NCI-H69 (cell line): ENCODE measurements at places on chromosomes 3 and 15.

DNA sequence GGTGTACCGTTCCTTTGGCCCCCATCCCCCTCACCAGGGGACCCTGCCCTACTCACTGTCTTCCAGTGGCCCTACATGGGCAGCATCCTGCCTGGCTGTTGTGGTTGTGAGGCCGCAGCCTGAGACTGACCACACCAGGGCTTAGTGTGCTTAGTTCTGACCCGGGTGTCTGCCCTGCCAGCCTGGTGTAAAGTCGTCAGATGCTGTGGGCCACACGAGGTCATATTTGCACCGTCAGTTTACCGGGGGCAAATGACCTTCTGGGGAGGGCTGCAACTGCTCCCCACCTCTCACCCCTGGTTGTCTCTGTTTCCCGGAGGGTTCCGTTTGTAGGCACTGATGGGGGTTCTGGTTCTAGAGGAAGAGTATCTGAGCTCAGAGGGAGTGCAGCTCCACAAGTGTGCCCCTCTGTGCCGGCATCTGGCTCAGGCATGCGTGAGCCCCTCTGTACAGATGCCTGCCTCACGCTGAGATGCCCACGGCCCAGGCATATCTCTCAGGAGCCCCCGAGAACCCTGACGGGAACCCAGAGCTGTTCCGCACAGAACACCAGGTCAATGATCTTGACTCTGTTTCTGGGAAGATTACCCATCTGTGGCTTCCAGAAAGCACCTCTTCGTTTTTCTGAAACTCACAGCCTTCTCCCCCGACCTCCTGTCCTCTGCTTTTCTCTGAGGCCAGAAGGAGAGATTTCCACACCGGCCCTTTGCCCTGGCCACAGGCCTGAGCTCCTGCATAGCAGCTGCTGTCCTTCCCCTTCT, 19.2 kb downstream of the KLF13 start:
- DNase-seq, result no peak

GRCh38 chr15:73957785-73958184, 31.5 kb downstream of the LOXL1 start:
- no peak for DNase-seq

GRCh38 chr3:185176750-185177359, 24.0 kb upstream of the C3orf70 start:
- DNase-seq, result peak; percentile 70

- no peak for DNase-seq
Measured at GRCh38 chr15:75313116-75313845, 22.6 kb upstream of the COMMD4 start.

- DNase-seq, result peak; percentile 68
Measured at GRCh38 chr3:178454726-178455125, 81.5 kb upstream of the KCNMB2 start.

- DNase-seq, result no peak
Measured at GRCh38 chr3:52195823-52196331, 2.1 kb upstream of the ALAS1 start.

GRCh38 chr15:46502667-46503066, 867.8 kb downstream of the SQOR start:
- peak; percentile 46 for DNase-seq

DNA sequence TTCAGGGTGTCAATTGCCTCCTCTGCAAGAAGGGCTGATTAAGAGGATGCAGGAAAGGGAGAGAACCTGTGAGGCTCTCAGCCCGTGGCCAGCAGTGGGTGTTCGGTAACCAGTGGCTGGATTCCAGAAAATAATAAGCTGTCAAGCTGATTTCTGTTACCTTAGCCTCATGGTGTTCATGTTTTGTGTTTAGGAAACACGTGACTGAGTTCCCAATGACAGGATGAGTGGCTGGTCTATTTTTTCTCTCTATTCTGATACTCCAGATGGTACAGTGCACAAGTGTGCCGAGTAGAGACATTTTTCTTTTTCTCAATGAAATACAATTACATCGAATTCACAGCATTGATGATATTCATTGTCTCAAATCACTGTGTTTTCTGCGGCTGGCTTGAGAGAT, 43.6 kb downstream of the EDEM1 start:
- DNase-seq, result peak; percentile 61

- DNase-seq, result no peak
Measured at GRCh38 chr3:10338591-10339353, 17.9 kb upstream of the SEC13 start.

- DNase-seq, result no peak
Measured at GRCh38 chr15:71146580-71146982, 31.3 kb downstream of the THSD4 start.

GRCh38 chr3:18127859-18128681, 297.1 kb downstream of the SATB1 start:
- peak; percentile 18 for DNase-seq

- no peak for DNase-seq
Measured at GRCh38 chr3:174061731-174062130, 664.2 kb downstream of the NLGN1 start.

DNA sequence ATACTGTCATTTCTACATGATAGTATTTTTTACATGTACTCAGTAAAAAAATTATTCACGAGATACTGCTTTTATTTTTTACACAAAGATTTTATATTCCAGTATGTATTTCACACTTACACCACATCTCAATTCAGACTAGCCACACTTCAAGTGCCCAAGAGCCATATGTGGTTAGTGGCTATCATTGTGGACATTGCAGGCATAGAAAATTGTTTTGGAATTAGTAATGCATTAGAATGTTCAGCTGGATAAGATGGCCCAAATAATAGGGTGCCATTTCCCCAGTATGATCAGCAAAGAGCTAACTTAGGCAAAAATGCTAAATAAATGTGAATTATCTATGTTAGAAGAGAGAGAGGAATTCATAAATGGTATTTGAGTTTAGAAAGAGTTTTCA, 203.8 kb upstream of the MCTP2 start:
- no peak for DNase-seq

- DNase-seq, result no peak
Measured at GRCh38 chr15:92611995-92612745, 43.4 kb downstream of the FAM174B start.

- DNase-seq, result no peak
Measured at GRCh38 chr3:41178576-41178975, 20.7 kb upstream of the CTNNB1 start.
